ENCODE measurements at places on chromosomes 6 and 20.

- no peak overlapping the region for H3K4me3 ChIP-seq
- no peak overlapping the region for H3K27ac ChIP-seq
- no peaks in the 10 kb centered on the region for H3K36me3 ChIP-seq
- H3K4me1 ChIP-seq, result no peaks in the 10 kb centered on the region
- no peak for DNase-seq
These were observed 1092.3 kb downstream of the KHDRBS2 start for GRCh38 chr6:61193771-61194170.

GRCh38 chr6:100719883-100720682 is 161.0 kb downstream of the ASCC3 start:
- H3K4me3 ChIP-seq, result peak overlapping the region; percentile 11
- H3K27ac ChIP-seq, result no peak overlapping the region
- H3K27me3 ChIP-seq, result no peaks in the 10 kb centered on the region
- peaks cover 8% of the 10 kb centered on the region for H3K4me1 ChIP-seq
- DNase-seq, result no peak
- peaks cover 25% of the 10 kb centered on the region for H3K36me3 ChIP-seq

DNA sequence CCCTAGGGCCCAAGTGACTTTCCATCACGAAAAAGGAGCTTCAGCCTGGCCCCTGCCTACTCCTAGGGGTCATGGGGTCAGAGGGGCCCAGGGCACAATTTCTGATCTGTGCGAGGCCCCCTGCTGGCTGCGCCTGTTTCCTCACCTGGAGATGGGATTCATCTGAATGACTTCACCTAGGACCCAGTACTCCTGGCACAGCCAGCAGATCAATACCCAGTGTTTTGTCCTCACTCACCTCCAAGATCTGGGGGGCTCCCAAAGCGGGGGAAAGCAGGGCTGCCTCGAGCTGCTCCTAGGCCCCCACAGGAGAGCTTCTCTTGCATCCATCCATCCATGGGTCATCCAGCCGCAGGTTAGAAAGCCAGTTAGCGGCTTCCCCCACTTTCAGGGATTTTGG is 33.8 kb downstream of the CD40 start:
- H3K36me3 ChIP-seq, result no peaks in the 10 kb centered on the region
- H3K27ac ChIP-seq, result no peak overlapping the region
- no peaks in the 10 kb centered on the region for H3K4me1 ChIP-seq

- H3K27ac ChIP-seq, result no peak overlapping the region
- peak overlapping the region; percentile 95 for H3K4me3 ChIP-seq
- peaks cover 5% of the 10 kb centered on the region for H3K36me3 ChIP-seq
- H3K27me3 ChIP-seq, result peaks cover 3% of the 10 kb centered on the region
- DNase-seq, result no peak
- H3K4me1 ChIP-seq, result peaks cover 11% of the 10 kb centered on the region
These were observed 1.1 kb downstream of the HACE1 start for GRCh38 chr6:104858642-104859041.

GRCh38 chr6:117550618-117551242 is 51.6 kb downstream of the GOPC start:
- DNase-seq, result no peak
- H3K27ac ChIP-seq, result no peak overlapping the region
- H3K4me1 ChIP-seq, result peaks cover 37% of the 10 kb centered on the region
- peaks cover 4% of the 10 kb centered on the region for H3K36me3 ChIP-seq
- peaks cover 2% of the 10 kb centered on the region for H3K27me3 ChIP-seq

GRCh38 chr6:67775333-67775732 is 859.7 kb upstream of the ADGRB3 start:
- DNase-seq, result no peak
- H3K27me3 ChIP-seq, result no peaks in the 10 kb centered on the region
- H3K4me1 ChIP-seq, result no peaks in the 10 kb centered on the region
- H3K27ac ChIP-seq, result no peak overlapping the region
- no peaks in the 10 kb centered on the region for H3K36me3 ChIP-seq
- no peak overlapping the region for H3K4me3 ChIP-seq
